ENCODE measurements at places on chromosomes 16 and 17. TPM values are rescaled to one million over a fixed set of nuclear protein-coding genes. Genes with fewer than 3 reads are reported as not detected.

Gene TBC1D3K
- not detected for polyA plus RNA-seq

Gene NTN1
- 0.04 TPM for polyA plus RNA-seq

Gene FNDC8
- polyA plus RNA-seq, result not detected

Gene CCDC78
- polyA plus RNA-seq, result not detected

Gene KRT13
- polyA plus RNA-seq, result not detected

Gene GAST
- polyA plus RNA-seq, result not detected

Gene CASKIN1
- 0.04 TPM for polyA plus RNA-seq

Gene SMG1
- polyA plus RNA-seq, result 8.7 TPM

Gene LRRC46
- polyA plus RNA-seq, result 6.0 TPM

Gene ADAMTS18
- polyA plus RNA-seq, result 1.5 TPM

Gene CSF3
- not detected for polyA plus RNA-seq

Gene C1QL1
- not detected for polyA plus RNA-seq

Gene GINS3
- 0.28 TPM for polyA plus RNA-seq

Gene KLHL10
- not detected for polyA plus RNA-seq

Gene DOC2B
- polyA plus RNA-seq, result 2.2 TPM
